ENCODE measurements at places on chromosomes 6 and 20. TPM values are rescaled to one million over a fixed set of nuclear protein-coding genes. Genes with fewer than 3 reads are reported as not detected.

Gene TMEM170B
- total RNA-seq: 2.6 TPM

Gene TMC2
- total RNA-seq: not detected

Gene RIMS1
- total RNA-seq: not detected

Gene BMP6
- 0.75 TPM for total RNA-seq

Gene SYCP2L
- 0.17 TPM for total RNA-seq

GRCh38 chr6:10196090-10196489 lies 218.8 kb downstream of the TFAP2A start:
- no peak for DNase-seq

DNA sequence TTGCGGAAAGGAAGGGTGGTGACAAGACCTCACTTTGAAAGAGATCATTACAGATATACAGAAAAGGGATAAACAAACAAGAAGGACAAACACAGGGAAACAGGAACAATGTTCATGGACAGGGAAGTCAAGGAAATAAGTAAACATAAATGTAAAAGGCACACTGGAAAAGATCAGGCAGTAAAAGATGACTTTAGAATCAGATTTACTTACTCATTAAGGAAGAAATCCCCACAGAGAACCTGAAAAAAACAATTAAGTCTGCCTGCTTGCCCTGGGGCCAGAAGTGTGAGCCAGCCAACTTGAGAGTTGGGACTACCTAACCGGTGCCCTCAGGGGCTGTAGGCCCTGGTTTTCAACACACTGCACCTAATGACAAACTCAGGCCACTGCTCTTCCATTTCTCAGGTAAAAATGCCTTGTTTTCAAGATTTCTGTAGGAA lies 1.7 kb downstream of the APMAP start:
- DNase-seq: no peak

DNA sequence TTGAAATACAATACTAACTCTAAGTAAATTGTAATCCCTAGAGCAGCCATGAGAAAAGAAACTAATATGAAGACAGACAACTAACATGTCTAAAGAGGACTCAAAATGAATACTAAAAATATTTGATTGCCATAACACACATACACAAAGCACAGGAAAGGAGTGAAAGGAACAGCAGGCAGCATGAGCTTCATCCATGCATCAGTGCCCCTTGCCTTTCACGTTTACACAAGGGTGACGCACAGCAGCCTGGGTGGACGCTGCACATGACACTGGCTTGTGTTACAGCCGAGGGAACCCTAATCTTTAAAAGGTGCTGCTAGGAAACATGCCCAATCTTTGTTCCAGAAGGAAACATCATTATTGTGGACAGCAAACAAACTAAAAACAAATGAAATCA lies 123.5 kb downstream of the MAN1A1 start:
- no peak for DNase-seq

GRCh38 chr6:105207524-105208269 lies 27.9 kb upstream of the POPDC3 start:
- no peak for DNase-seq

DNA sequence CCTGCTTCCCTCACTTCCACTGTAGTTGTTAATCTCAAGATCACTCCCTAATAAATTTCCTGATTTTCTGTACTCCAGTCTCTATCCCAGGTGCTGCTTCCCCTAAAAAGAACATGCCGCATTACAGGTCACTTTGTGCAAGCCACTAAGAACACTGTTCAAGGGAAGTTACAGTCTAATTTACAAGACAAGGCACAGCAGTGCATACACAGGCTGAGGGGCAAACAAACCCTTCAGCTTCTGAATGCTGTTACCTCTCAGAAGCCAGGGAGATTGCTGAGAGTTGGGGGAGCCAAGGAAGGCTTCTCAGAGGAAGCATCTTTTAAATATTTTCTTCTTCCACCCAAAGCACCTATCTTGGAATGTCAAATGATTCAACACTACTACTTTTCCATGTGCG lies 445.3 kb upstream of the FLRT3 start:
- no peak for DNase-seq

GRCh38 chr6:76441875-76442274 lies 369.4 kb upstream of the IMPG1 start:
- DNase-seq: no peak

DNA sequence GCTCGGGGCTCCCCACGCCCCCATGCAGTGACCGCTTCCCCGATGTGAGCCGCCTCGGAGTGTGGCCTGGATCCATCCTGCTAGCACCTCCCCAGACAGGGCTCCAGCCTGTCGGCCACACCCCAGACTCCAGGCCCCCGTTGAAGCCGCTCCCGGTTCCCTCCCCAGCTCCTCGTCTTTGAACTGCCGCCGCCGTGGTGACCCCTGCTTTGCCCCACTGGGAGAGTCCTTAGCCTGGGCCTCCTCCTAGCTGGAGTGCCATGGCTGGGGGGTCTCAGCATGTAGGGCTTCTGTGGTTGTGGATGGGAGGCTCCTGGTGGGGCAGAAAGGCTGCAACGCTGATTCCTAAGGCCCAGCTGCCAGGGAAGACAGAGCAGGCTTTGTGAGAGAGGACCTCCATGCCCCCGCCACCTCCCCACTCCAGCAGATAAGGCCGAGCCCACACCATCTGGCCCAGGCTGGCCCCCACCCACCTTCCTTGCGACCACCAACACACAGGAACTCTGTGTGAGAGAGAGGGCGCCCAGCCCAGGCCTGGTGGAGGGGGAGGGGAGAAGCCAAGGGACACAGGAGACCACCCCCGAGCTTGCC lies 11.4 kb downstream of the FOXS1 start:
- DNase-seq: no peak

- no peak for DNase-seq
These were observed 28.0 kb downstream of the IGF2R start for GRCh38 chr6:159996626-159997497.
